Activated naive CD4-positive, alpha-beta T cell (primary cell): ENCODE measurements at places on chromosomes 13 and 19.

DNA sequence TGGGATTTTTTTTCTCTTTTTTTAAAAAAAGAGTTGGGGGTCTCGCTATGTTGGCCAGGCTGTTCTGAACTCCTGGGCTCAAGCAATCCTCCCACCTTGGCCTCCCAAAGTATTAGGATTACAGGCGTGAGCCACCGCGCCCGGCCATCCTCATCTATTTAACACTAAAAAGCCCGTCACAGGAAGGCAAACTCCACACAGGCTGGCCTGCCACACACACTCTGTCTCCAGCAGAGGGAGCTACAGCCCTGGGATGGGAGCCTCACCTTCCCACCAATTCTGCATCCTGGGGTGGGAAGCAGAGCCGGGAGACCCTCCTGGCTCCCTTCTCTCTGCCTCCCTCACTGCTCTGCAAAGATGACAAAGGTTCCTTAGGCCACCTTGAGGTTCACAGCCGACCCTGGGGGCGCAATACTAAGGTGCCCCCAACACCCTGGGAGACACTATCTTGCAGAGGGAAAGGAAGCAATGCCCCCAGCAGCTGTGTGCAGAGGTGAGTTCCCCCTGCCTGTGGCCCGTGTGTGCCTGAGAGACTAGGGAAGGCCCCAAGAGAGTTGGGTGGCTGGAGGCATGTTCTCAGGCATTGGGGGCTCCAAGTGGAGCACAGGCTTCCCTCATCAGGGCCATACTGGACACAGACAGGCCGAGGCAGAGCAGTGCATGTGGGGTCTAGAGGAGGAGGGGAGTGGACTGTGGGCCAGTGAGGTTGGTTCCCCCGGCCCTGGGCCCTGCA lies 27.4 kb upstream of the TIMM44 start:
- DNase-seq: no peak

DNA sequence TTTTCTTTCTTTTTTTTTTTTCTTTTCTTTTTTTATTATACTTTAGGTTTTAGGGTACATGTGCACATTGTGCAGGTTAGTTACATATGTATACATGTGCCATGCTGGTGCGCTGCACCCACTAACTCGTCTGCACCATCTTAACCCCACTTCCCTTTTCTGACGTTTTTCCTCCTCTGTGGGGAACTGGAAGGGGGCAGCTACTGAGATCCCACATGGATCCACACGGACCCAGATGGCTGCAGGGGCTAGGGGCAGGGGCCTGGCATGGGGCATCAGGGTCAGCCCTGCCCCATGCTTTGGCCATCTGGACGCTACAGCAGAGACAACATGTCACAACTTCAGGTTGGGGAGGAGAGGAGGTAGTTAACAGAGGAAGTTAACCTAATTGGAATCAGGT lies 54.3 kb downstream of the RUBCNL start:
- no peak for DNase-seq

DNA sequence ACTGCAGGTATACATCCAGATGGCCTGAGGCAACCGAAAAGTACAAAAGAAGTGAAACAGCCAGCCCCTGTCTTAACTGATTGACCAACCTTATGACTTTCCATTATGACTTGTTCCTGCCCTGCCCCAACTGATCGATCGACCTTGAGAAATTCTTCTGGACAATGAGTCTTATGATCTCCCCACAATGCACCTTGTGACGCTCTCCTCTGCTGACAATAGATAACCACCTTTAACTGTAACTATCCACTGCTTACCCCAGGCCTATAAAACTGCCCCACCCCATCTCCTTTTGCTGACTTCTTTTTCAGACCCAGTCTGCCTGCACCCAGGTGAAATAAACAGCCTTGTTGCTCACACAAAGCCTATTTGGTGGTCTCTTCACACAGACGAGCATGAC lies 11.2 kb downstream of the ZNF83 start:
- no peak for DNase-seq

GRCh38 chr19:29275266-29275665 lies 62.3 kb upstream of the UQCRFS1 start:
- no peak for DNase-seq

DNA sequence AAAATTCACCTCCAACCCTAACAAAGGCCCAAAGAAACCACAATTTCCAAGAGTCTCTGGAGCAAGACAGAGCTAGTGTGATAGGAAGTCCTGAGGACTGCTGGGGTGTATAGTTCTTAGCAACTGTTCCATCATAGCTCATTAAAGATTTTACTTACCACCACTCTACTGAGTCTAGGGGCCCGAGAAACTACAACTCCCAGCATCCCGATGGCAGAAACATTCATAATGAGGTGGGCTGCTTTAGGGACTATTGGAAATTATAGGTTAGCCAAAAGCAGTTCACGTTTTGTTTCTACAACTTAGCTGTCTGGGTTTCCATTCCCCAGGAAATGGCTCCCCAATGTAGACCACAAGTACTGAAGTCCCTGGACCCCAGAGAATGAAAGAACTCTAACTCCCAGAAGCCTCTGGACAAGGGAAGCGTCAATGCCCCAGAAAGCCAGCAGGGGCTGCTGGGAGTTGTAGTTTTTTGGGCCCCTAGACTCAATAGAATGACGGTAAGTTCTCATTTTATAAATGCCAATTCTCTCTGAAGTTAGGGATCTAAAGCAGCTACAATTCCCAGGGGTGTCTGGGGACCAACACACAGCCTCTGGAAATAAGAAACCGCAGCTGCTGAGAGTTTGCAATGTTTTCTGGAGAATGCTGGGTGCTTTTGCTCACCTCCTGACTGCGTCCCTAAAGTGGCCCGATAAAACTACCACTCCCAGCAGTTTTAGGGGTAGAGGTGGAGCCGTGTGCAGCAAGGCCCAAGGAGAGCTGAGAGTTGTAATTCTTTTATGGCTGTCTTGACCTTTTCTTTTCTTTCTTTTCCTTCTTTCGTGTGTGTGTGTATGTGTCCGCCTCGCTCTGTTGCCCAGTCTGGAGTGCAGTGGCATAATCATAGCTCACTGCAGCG lies 11.1 kb downstream of the FTL start:
- peak; percentile 12 for DNase-seq

DNA sequence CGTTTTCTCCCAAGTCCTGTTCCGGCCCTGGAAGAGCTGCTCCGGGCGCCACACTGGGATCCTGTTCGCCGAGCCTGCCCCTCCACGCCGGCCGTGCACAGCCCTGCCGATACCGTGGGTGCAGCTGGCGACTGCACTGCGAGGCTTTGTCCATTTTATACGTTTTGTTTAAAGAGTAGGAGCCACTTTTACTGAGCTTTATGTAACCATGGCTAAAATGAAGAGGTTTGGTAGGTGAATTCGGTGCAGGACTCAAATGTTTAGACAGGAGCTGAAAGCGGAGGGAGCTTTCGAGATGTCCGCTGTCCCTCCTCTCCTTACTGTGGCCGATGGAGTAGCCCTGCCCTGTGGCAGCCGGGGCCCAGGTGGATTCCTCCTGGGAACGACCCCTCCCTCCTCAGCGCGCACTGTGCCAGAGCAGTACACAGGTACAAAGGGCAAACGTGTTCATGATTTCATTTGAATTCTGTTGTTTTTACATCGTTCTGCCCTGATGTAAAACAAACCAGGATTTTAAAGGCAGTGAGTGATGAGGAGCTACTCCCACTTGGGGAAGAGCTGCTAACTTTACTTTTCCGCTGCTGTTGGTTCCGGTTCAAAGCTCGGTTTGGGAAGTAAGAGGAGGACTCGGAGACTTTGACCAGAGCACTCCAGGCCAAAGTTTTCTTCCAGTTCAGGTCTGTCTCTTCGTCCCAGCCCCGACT lies 1.7 kb downstream of the COL4A2 start:
- DNase-seq: no peak

GRCh38 chr13:66657165-66657881 lies 572.8 kb downstream of the PCDH9 start:
- no peak for DNase-seq

DNA sequence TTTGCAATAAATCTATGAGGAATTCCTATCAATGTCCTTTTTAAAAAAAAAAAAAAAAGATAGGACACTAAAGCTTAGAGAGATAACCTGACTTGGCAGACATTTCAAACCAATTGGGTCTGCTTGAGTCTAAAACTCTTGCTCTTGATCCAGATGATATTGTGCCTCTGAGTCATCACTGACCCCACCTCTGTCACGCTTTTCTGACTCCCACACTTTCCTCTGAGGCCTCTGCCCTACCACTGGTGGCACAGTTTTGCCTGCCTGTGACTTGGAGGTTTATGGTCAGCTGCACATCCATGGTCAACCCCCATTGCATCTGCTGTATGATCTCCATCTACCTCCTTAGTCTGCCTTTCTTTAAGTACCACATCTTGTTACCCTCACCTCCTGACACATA lies 328.7 kb downstream of the SPRY2 start:
- no peak for DNase-seq

DNA sequence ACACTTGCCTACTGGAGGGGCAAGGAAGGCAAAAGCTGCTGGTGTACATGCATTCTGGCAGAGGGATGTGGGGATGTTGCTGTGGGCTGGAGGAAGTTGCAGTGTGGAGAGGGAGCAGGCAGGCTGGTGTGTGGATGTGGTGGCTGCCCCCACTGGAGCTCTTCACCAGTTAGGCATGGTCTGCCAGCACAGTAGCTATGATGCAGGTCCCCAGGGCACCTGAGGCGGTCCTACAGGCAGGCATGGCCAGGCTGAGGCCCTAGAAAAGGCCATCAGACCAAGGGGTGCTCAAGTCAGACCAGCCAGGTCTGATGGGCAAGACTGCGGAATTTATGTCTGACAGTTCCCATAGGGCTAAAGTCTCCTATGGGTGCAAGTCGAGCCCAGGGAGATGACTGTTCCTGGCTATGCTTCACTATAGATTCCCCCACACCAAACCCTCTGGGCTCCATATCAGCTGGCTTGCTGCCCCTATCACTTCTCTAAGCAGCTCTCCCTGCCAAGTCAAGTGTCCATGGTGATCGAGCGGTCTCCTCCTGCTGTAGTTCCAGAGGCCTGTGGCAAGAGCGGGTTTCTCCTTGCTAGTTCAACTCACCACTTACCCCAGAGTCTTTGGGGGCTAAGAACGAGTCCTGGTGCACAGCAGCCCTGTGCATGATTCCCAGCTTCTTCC lies 473.1 kb downstream of the TDRD3 start:
- DNase-seq: no peak

- DNase-seq: no peak
Measured at GRCh38 chr13:79070343-79070974, 335.6 kb downstream of the RBM26 start.

DNA sequence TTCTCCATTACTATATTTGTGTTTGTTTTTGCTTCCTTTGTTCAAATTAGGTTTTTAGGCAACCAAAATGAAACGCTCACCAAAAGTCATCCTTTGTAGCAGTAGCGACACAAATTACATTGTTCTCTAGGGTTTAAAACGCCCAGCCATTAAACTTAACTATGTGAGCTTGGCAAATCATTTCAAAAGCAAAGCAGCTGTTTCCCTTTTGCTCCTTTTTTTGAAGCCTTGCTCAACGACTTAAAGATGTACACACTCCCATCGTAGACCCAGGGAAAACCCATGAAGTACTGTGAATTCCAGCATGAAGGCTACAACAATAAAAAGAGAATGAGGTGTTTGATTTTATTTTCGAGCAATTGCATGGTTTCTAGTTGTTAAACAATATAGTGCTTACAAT lies 106.7 kb downstream of the RAP2A start:
- DNase-seq: no peak

GRCh38 chr19:50542943-50543342 lies 25.3 kb downstream of the LRRC4B start:
- DNase-seq: no peak

DNA sequence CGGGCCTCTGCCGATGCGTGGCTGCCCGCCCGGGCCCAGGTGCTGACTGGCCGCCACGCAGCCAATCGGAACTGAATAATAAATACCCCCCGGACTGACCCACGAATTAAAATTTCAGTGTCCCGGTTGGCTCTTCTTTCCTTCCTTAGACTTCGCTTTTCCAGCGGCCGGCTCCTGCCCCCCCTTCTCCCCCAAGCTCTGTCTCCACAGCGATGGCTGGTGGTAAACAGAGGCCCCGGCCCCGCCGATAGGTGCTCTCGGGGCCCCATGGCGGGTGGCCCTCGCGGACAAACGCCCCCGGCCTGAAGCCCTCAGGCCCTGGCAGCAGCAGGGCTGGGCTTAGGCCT lies 2.6 kb downstream of the ZBTB7A start:
- no peak for DNase-seq

DNA sequence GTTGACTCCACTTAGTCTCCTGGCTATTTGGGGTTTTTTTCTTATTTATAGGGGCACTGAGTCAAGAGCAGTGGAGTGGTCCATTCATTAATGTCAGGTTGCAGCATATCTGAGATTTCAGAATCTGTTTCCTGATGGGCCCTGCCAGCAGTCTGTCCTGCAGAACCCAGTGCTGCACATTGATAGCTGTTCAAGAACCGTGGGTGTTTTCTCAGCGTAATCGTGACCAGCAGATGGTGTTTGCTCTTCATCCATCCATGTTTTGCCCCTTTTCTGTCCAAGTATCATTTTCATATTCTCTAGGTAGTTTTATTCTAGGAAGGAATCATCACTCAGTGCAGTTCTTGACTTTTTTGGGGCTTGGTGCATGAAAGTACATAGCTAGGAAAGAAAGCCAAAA lies 166.5 kb downstream of the ATP8A2 start:
- DNase-seq: no peak

DNA sequence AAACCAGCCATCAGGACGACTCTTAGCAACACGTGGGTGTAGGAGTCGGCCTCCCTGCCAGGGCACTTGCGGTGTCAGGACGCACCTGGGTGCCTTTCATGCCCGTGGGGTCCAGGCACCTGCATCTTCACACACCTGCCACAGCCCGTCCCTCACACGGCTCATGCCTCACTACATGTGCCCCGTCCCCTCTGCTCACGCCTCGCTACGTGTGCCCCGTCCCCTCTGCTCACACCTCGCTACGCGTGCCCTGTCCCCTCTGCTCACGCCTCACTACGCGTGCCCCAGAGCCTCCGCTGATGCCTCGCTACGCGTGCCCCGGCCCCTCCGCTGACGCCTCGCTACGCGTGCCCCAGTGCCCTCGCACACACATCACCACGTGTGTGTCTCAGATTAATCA lies 58.0 kb upstream of the F7 start:
- DNase-seq: no peak

GRCh38 chr13:28258417-28258816 lies 120.1 kb downstream of the PAN3 start:
- DNase-seq: no peak

- no peak for DNase-seq
Measured at GRCh38 chr19:5719274-5719960, 529 bp downstream of the LONP1 start.

GRCh38 chr19:34995551-34995950 lies 4.6 kb upstream of the GRAMD1A start:
- DNase-seq: no peak

DNA sequence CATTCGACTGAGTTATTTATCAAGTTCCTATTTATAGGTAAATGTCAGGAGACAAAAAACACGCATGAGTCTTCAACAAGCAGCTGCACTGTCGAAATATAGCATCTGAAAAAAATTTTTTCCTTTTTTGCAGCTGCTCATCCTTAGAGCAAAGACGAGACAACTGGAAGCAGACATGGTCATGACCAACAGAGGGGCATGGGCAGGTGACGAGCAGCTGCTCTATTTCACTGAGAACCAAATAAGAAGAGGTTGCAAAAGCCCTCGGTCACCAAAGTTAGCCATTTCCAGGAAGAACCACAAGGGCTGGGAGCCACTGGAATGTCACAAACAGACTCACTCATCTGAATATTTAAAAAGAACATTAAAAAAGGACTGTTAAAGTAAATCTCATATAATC lies 22.2 kb downstream of the SOHLH2 start:
- no peak for DNase-seq

- peak; percentile 20 for DNase-seq
Measured at GRCh38 chr13:21670006-21670882, 629 bp upstream of the FGF9 start.
